Gastrocnemius medialis (tissue), 4 donors: ENCODE measurements at places on chromosomes 2 and 18.

- no peak for DNase-seq
Observed at GRCh38 chr18:2104620-2105462, 466.5 kb downstream of the METTL4 start.

GRCh38 chr2:49813208-49813607 is 658.9 kb upstream of the FSHR start:
- DNase-seq: no peak

DNA sequence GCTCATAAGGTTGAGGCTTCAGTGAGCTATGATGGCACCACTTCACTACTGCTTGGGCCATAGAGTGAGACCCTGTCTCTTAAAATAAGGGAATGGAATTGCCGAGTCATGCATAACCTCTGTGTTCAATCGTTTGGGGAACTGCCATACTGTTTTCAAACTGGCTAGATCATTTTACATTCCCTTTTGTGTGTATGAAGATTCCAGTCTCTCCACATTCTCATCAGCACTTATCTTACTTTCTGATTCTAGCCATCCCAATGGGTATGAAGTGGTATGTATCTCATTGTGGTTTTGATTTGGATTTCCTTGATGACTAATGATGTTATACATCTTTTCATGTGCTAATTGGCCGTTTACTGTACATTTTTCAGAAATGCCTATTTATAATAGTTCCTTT is 23.7 kb downstream of the MARCHF7 start:
- DNase-seq: no peak

- no peak for DNase-seq
Observed at GRCh38 chr2:181947273-181947672, 38.4 kb upstream of the PPP1R1C start.

GRCh38 chr2:42792087-42792582 is 248 bp downstream of the HAAO start:
- no peak for DNase-seq

- DNase-seq: no peak
Observed at GRCh38 chr2:32614084-32614483, 13.8 kb upstream of the TTC27 start.

- no peak for DNase-seq
Observed at GRCh38 chr2:231123362-231123898, 1.4 kb downstream of the HTR2B start.

- DNase-seq: no peak
Observed at GRCh38 chr2:40300391-40300790, 151.5 kb downstream of the SLC8A1 start.

- no peak for DNase-seq
Observed at GRCh38 chr18:8051453-8051852, 484.3 kb downstream of the PTPRM start.

GRCh38 chr18:7116792-7117389 is 706 bp downstream of the LAMA1 start:
- no peak for DNase-seq

GRCh38 chr2:225275443-225275842 is 124.1 kb upstream of the NYAP2 start:
- DNase-seq: no peak

GRCh38 chr2:60926741-60927552 is 45.6 kb downstream of the REL start:
- no peak for DNase-seq

DNA sequence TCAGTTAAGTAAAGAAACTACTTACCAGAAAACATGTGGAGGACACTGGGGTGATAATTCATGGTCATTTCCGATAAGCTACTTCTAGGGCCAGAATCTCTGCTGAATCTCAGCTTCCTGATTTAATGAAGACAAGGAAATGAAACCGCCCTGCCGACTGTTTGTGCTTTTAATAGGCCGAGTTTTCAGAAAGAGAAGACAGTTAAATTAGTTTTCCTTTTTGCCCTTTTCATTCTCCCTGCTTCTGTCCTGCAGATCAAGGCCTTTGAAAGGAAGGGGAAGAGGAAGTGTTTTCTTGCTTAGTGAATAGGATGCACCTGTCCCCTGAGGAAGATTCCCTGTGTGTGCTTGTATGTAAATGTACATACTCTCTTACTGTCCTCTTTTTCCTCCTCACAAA is 126.6 kb downstream of the SH3RF3 start:
- no peak for DNase-seq

GRCh38 chr2:86066007-86066578 is 39.6 kb downstream of the POLR1A start:
- no peak for DNase-seq

GRCh38 chr2:174608866-174609214 is 11.2 kb upstream of the WIPF1 start:
- no peak for DNase-seq

DNA sequence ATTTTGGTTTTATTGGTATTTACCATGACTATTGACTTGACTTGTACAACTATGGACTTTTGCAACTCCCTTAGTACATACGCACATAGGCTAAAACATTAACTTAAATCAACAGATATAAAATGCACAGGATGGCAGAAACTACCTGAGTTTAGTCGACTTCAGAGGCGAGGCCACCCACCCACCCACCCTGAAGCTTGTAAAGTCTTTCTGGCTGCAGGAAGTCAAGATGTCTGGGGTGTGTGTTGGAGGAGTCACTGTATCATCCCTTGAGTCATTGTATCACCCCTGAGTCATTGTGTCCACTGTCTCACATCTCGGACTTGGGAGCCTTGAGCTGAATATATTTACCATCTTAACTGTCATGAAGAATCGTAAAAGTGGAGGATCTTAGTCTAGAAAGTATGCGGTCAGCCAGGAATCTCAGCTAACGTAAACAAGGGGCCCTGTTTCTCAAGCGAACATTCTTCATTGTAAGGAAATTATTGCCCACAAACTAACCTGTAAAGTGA is 140.0 kb upstream of the ST6GAL2 start:
- DNase-seq: no peak

GRCh38 chr2:36387258-36387916 is 31.8 kb downstream of the CRIM1 start:
- DNase-seq: no peak

DNA sequence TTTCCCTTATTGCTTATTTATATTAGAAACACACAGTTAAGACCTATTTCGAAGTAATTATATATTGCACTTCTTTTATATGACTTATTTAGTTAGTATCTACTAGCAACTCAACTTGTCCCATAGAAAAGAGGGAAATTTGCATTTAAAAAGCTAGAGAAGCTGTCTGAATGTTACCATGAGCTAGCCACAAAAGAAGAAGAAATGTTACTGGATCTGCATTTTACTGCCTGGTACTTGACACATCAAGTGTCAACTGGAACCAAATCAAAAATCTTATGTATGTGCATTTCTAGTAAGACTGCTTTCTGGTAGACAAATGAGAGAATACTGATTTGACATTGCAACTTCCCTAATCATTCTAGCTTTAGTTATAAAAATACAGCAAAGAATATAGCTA is 424.6 kb upstream of the VRK2 start:
- DNase-seq: no peak

- DNase-seq: no peak
Observed at GRCh38 chr18:69845593-69846506, 101.8 kb downstream of the CD226 start.

- DNase-seq: no peak
Observed at GRCh38 chr2:36455011-36455410, 99.4 kb downstream of the CRIM1 start.

GRCh38 chr2:46939626-46940359 is 24.2 kb upstream of the MCFD2 start:
- no peak for DNase-seq

DNA sequence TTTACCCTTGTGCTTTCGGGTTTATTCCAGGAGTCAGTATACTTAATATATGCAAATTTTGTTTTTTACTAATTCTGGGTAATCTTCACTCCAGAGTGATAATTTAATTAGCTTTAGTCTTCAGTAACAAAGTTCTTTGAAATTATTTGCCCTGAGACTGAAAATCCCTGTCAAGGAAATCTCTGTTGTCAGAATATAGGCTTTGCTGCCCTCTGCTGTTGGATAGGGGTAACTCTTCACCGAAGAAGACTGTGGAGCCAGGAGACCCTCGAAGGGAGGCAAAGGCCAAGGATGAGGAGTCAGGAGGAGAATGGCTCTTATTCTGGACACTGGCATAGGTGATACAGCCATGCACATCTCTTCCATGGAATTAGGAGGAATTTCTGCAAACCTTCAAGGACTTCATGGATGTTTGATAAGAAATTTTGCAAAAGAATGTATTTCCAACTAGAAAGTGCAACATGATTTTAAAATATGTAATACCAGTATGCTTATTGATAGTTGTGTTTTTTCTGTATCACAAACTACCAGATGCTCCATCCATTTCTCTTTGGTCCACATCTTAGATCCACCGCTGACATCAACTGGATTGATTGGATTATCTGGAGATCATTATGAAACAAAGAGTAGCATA is 182.3 kb downstream of the RDH14 start:
- no peak for DNase-seq

DNA sequence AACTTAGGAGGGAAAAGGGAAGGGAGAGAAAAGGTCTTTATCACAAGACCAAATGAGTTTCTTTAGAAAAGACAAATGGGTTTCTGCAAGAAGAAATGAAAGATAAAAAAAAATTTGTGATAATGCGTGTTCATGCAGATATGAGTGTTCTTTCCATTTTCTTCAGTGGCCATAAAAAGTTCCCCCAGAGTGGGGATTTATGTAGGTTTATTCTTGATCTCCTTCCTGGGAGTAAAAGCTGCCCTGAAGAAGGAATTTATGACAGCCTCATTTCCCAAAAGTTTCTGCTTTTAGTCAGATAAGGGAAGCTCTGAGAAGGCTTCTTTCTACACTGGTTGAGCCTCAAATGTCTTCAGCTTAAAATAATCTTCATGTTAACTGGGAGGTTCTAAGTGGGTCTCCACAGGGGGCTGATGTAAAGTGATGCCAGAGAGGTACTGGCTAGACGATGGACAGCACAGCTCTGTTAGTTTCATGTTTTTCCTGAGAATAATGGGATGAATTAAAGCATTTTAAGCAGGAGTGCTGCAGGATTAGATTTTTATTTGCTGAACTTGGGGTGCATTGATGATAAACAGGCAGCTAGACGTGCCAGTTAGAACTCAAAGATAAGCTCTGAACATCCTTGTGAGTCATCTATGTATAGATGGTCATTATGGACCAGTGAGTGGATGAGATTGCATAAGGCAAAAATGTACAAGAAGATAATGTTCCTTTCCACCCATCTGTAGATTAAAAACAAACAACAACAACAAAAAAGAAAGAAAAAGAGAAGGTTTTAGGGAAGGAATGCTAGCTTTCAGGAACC is 99.4 kb upstream of the MSH2 start:
- DNase-seq: no peak
